ENCODE measurements at places on chromosomes 13 and 19.
A peak's percentile ranks its signal among the peaks of the same experiment; 100 is the strongest.

- DNase-seq = peak; percentile 76
Observed at GRCh38 chr19:632579-633067, 714 bp downstream of the POLRMT start.

GRCh38 chr13:49838989-49839388 lies 46.5 kb upstream of the KPNA3 start:
- DNase-seq = no peak

DNA sequence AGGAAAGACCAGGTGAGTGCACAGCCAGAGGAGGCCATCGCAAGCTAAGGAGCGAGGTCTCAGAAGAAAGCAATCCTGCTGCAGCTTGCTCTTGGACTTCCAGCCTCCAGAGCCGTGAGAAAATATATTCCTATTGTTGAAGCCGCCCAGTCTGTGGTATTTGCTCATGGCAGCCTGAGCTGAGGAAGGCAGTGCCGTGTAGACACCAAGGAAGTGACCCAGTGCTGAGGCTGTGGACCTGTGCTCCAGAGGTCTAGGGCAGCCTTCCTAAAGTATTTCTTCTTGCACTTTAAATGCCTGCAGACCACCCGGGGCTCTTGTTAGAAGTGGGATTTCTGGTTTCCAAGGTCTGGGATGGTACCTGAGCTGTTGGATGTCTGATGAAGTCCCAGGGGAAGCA lies 158.5 kb upstream of the KL start:
- no peak for DNase-seq

GRCh38 chr13:50543782-50544181 lies 299.7 kb downstream of the DLEU7 start:
- DNase-seq = peak; percentile 91

DNA sequence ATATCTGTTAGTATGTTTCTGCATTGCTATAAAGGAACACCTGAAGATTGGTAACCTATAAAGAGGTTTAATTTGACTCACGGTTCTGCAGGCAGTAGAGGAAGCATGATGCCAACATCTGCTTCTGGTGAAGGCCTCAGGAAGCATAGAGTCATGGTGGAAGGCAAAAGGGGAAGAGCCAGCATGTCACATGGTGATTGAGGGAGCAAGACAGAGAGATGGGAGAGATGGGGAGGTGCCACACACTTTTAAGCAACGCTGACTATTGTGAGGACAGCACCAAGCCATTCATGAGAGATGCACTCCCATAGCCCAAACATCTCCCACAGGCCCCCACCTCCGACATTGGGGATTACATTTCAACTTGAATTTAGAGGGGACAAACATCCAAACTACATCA lies 32.8 kb downstream of the COG6 start:
- DNase-seq = no peak

GRCh38 chr19:6723738-6724137 lies 3.3 kb upstream of the C3 start:
- DNase-seq = no peak

DNA sequence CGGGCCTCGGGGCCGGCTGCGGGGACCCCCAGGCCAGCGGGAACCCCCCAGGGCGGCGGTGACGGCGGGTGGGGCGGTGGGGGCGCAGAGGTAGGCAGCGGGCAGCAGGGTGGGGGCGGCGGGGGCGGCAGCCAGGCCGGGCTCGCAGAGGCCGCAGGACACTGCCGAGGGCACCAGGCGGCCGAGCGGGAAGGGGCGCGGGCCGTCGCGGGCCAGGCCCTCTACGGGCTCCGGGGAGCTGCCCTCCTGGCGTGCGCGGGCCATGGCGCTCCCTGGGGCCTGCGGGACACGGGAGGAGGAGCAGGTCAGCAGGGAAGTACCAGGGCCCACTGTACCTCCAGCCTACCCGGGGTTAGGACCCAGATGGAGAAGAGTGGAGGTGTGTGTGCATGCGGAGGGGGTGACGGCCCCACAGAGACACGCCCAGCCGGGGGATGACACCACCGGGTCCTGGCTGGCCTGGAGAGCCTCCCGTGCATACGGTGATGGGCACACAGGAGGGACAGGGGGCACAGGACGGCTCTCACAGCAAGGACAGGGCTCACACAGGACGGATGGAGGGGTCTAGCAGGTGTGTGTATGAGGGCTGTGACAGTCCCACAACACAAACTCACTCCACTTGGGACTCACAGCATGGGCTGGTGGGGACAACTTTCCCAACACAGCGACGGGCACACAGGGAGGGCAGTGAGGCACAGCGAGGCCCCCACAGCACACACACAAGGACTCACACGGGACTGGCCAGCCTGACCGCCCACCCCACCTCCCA lies 2.6 kb downstream of the BBC3 start:
- no peak for DNase-seq

DNA sequence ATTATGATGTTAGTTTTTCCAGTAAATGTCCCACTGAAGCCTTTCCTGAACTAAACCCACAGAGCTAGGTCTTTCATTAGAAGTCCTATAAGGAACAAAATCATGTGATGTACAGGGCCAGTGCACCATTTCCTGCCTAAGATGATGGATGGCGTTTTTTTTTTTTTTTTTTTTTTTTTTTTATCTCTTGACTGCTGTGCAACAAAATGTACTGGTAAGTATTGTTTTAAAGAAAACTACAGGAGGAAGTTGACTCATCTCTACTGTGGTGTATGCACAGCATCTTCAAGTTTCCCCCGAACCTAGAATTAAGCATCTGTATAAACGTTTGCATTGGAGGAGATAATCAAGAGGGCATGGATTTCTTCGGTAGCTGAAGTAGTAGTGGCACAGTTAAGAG lies 197.5 kb downstream of the NBEA start:
- DNase-seq = peak; percentile 69

DNA sequence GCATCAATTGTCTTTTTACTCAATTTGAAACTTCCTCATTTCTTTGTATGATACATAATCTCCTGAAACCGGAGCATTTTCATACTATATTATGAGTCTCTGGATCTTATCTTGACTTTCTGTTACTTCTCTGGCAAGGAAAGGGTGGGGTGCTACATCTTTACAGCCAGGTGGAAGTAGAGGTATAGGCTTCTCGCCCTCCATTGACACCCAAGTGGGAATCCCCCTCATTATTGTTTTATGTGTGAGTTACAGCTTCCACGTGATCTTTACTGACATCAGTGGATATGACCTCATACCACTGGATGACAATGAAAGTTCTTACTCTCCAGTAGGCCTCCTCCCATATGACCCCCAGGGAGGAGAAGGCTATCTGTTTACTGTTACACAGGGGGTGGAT lies 262.1 kb upstream of the DACH1 start:
- DNase-seq = no peak

- DNase-seq = no peak
Observed at GRCh38 chr13:114219392-114219791, 15.3 kb upstream of the CDC16 start.

DNA sequence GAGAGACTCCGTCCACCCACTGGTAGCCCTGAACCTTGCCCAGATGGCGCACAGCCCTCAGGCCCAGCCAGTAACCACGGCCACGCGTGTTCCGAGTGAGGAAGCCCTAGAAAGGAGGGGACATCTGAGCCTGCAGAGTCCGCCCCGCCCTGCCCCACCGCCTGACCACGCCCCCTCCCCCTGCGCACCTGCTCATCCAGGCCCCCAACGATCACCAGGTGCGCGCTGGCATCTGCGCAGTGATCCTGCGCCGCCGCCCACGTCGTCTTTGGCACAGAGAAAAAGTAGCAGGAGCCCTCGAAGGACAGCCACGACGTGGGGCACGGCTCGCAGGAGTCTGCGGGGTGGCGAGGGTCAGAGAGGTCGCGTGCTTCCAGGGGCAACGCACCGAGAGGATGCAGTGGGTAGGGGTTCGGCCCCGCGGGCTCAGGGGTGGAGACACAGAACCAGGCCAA lies 2.1 kb downstream of the CLEC4G start:
- DNase-seq = no peak

DNA sequence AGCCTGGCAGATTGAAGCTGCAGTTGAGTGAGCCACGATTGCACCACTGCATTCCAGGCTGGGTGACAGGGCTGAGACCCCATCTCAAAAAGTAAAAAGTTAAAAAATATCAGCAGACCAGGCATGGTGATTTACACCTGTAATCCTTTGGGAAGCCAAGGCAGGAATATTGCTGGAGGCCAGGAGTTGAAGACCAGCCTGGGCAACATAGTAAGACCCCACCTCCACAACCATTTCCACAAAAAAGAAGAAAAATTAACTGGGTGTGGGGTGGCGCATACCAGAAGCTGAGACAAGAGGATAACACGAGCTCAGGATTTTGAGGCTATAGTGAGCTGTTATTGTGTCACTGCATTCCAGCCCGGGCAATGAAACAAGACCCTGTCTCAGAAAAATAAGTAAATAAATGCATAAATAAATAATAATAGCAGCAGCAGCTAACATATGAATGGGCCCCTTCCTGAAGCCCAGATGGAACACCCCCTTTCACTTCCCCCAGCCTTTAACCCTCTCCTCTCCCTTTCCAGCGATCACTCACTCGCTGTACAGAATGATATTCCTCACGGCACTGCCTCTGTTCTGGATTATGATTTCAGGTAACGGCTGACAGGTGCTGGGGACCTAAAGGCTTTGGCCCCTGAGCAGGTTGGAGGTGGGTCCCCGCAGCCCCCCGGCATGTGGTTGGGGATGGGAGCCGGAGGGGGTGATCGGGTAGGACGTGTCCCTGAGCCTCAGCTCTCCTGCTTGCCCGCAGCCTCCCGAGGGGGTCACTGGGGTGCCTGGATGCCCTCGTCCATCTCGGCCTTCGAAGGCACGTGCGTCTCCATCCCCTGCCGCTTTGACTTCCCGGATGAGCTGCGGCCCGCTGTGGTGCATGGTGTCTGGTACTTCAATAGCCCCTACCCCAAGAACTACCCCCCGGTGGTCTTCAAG lies 3.2 kb downstream of the MAG start:
- DNase-seq = peak; percentile 25

- DNase-seq = peak; percentile 59
Observed at GRCh38 chr13:20390526-20391175, 135.0 kb downstream of the CRYL1 start.

- DNase-seq = peak; percentile 91
Observed at GRCh38 chr19:38949580-38950367, 19.0 kb downstream of the MRPS12 start.

DNA sequence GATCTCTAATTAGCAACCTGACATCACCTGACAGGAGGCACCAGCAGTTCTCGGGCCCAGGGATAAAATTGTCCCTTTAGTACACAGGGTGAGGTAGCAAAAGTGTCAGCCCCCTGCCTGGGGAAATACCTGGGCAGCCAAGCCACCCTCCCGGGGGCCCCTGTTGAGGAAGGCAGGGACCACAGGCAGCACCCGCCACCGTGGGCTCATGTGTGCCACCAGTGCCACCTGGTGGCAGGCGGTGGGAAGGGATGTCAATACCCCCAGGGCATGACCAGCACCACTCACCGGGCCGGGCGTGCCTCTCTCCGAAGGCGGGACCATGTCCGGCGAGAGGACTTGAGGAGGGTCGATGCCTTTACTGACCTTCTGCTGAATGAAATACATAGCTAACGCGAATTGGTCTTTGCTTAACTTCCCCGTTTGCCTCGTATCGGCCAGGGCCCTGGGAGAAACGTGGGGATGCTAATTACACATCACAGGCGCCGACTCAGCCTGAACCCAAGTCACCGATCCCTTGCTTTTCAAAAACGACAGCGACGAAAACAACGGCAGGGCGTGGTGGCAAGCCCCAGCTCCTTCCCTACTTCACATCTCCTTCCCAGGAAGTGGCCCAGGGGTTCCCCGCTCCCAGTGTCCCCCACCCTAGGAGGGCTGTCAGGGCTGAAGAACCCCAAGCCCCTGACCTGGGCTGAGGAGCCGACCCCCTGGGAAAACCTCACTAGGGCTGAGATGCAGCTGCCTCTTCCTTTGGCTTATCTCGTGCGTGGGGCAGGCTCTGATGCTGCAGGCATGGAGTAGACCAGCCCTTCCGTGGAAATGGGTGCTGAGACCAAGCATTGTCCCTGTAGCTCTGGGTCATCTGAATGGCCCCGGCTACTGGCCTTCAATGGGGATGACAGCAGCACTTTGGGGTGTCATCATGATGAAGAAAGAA lies 53.8 kb downstream of the EPS15L1 start:
- DNase-seq = peak; percentile 66

DNA sequence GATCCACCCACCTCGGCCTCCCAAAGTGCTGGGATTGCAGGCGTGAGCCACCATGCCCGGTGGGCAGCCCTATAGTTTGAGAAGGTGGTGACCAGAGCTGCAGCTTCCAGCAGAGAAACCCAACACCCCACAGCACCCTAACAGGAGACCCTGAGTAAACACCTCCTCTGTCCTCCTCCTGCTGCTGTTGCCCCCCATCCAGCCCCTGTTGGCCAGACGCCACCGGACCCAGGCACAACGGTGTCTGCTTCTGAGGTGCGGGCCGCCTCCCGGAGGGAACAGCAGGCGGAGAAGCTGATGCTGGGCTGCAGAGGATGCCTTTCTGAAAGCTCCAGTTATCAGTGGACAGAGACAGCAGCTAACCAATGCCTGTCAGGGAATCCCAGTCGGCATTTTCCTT lies 175.5 kb downstream of the COL4A1 start:
- DNase-seq = no peak

DNA sequence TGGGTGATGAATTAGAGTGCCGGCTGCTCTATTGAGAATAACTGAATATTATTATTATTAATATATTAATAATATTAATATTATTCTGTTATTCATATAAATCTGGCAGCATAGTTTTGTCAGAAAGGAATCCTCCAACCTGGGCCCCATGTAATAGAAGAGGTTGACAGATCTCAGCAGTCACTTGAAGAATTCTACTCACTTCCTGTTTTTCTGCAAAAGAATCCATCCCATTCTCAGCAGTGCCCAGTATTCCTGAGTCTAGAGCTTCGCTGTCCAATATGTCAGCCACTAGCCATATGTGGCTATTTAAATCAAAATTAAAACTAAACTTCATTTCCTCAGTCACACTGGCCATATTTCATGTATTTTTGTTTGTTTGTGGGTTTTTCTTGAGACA lies 72.4 kb upstream of the USPL1 start:
- DNase-seq = peak; percentile 24

GRCh38 chr19:35119091-35119490 lies 3.5 kb downstream of the FXYD3 start:
- no peak for DNase-seq

DNA sequence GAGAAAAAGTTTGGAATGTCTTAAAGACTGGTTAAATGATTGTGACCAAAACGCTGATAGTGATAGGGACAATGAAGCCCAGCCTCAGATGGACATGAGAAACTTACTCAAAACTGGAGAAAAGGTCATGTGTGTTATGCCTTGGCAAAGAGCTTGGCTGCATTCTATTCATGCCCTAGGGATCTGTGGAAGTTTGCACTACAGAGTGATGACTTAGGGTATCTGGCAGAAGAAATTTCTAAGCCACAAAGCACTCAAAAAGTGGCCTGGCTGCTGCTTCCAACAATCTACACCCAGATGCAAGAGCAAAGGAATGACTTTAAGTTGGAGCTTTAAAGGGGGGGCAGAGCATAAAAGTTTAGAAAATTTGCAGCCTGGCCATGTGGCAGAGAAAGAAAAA lies 521.3 kb downstream of the UQCRFS1 start:
- DNase-seq = peak; percentile 34

All from choroid plexus epithelial cell (primary cell).